ENCODE measurements at places on chromosomes 7 and 10. TPM values are rescaled to one million over a fixed set of nuclear protein-coding genes. Genes with fewer than 3 reads are reported as not detected.

- DNase-seq, result no peak
Measured at GRCh38 chr7:124879103-124879502, 50.5 kb downstream of the POT1 start.

The SRRM3 gene
- total RNA-seq, result 6.1 TPM

DNA sequence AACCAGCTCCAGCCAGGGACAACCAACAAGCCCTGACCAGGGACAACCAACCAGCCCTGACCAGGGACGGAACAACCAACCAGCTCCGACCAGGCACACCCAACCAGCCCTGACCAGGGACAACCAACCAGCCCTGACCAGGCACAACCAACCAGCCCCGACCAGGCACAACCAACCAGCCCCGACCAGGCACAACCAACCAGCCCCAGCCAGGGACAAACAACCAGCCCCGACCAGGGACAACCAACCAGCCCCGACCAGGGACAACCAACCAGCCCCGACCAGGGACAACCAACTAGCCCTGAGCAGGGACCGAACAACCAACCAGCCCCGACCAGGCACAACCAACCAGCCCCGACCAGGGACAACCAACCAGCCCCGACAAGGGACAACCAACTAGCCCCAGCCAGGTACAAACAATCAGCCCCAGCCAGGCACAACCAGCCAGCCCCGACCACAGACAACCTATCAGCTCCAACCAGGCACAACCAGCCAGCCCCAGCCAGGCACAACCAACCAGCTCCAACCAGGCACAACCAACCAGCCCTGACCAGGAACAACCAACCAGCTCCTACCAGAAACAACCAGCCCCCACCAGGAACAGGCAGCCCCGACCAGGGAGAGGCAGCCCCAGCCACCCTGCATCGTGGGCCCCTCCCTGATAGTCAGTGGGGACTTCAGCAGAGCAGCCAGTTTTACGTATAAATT lies 56.4 kb downstream of the PROSER2 start:
- no peak for DNase-seq

The NKX2-3 gene
- total RNA-seq, result under 0.01 TPM

The LRRC17 gene
- 15.5 TPM for total RNA-seq

GRCh38 chr7:106482091-106482490 lies 178.9 kb downstream of the CCDC71L start:
- no peak for DNase-seq

- no peak for DNase-seq
Measured at GRCh38 chr10:29737074-29737593, 102.4 kb upstream of the SVIL start.

DNA sequence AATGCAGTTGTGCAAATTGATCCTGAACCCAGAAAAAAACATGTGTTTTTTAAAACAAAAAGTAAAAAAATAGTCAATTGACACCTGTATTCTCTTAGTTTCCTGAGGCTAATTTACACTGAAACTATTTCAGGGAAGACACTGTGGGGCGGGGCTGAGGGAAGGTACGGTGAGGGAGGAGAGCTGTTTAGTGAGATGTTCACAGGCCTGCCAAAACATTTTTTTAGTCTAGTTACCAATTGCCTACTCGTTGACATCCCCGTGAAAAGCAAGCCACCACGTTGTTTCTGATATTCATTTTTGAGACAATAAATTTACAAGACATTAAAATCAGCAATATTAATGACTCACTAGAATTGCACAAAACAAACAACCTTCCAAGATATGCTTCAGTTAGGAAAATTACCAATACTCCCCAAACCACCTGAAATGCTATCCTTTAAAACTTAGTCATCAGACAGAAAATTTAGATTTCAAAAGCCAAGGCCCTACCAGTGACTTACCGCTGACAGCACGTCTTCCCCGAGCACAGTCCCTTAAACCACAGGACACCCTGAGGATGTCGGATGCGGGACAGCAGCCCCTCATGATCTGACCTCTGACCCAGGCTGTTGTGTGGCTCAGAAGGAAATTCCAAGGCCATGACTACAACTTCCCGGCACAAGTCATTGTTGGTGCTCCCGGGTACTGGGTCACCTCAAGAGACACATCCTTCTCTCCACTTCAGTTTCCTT lies 279.2 kb downstream of the PRPF18 start:
- DNase-seq, result no peak

GRCh38 chr10:98262571-98262970 lies 5.4 kb downstream of the LOXL4 start:
- DNase-seq, result no peak

GRCh38 chr10:117541405-117541908 lies 1.1 kb upstream of the EMX2 start:
- DNase-seq, result no peak

- DNase-seq, result no peak
Measured at GRCh38 chr10:44991571-44991970, 9.2 kb upstream of the ZNF22 start.

All from frontal cortex (tissue), 4 donors.